ENCODE measurements at places on chromosomes 6 and 20.

GRCh38 chr6:81561731-81562130 lies 190.8 kb downstream of the TENT5A start:
- no peak for DNase-seq

DNA sequence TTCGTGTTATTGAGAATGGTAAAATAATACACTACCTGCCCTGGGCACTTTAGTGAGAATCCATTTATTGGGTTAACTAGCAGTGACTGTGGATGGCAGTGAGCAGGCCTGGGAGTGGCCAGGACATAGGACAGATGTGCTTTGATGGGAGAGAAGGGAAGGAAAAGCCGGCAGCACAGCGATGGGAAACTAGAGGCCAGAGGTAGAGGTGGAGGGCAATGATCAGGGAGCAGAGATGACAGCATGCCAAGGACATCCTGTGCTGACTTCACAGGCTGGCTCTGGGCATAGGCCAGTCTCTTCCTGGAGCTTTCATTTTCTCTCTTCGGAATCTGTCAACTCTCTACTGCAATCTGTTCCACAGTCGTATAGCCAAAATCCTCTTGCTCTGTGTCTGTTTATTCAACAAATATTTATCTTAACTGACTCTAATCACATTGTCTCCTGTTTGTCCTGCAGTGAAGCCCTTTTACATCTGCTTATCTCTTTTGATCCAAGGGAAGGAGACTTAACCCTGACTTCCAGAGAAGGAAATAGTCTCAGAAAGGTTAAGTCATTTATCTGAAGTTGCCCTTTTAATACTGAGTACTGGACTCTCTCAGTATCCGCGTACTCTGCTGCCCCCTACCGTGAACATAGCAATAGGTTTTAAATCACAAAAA lies 18.4 kb upstream of the MMP24 start:
- DNase-seq: peak; percentile 85

DNA sequence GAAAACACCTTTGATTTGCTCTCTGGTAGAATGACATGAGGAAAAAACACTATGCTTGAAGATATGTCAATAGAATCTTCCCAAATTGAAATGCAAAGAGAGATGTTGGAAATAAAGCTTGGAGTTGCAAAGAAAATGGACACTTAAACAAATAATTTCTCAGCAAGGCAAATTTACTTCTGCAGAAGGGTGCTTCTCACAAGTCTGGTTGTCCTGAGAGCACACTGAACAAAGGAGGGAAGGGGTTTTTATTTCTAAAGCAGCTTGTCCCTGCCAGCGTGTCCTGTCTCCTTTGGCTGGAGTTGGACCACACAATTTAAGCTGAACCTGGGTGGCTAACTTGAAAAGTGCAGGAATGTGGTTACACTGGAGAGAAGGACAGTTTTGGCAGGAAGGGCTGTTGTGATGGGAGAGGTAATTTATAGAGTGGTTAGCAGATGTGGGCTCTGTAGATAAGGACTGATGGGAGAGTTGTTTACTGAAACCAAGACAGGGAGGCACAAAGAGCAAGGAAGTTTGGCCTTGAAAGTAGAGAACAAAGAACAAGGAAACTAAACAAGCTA lies 454.6 kb upstream of the EYS start:
- DNase-seq: no peak

GRCh38 chr20:47319517-47320252 lies 36.8 kb downstream of the ZMYND8 start:
- no peak for DNase-seq

- no peak for DNase-seq
Observed at GRCh38 chr6:44549516-44549915, 162.0 kb downstream of the CDC5L start.

DNA sequence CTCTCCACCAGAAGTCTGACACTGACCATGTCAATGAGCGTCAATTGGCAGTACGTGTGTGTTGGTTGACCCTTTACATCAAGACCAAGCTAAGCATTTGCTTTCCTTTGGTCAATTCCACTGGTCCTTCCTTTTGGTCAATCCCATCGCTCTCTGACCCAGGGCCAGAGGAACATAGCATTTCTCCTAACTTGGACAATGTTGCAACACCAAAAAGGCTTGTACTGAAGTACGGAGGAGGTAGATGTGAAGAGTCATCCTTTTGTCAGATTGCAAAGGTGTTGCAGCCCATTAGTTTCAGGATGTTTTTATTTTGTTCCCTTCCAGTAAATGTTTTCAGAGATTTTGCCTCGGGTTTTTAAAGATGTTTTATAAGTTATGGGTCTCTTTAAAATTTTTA lies 24.6 kb downstream of the EDN1 start:
- DNase-seq: no peak

DNA sequence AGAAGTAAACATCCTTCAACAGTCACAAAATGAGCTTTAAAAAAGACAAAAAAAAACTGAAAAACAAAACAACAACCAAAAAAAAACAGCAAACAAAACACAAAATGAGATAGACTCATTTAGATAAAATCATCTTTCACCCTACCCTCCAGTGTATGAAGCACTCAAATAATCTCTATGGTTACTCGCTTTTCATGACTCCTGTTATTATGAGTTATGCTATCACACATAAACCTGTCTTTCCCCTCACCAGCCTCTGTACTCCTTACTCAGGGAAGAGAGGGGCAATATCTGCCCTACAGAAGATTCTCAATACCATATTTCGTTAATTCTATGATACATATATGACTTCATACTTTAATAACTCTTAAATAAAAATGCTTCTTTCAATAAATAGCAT lies 158.2 kb downstream of the TPBG start:
- DNase-seq: no peak

DNA sequence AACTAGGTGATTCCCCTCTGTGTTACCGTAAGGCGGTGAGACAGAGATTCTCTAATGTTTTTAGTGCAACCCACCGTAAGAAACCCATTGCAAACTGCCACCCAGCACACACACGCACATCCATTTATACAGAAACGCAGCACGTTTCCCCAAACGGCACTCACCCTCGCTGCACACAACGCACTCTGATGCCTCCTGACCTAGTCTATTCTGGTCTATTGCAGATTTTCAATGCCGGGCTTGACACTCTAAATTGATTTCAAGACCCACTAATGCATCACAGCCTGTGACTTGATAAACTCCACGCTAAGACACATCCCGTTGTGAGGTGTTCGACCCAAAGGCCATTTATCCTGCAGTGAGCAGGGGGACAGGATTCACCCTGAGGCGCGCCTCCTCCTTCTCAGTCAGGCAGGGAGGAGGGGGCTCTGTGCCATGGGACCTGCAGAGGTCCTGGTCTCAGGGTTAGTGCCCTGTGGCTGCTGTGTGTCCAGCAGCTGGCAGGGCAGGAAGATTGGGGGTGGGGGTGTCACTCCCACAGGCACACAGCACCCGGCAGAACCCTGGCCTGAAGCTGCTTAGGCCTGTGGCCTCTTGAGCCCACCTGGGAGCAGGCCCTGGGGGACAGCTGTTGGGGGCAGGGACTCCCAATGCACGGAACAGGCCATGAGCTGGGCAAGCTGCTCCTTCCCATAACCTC lies 335.6 kb downstream of the PREX1 start:
- no peak for DNase-seq

DNA sequence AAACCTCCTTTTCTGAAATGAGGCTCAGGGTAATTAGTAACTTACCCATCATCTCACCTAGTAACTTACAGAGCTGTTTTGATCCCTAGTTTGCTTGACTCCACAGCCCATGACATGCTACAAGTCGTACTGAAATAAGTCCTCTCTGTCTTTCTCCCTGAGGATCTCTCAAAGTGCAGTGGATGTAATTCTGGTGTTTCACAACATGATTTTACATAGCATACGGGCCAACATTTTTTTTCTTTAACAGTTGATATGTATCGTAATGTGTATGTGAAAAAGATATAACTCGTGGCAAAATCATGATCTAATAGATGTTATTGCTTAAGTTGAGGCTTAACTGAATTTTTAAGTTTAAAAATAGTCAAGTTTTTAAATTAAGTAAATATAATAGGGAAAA lies 45.0 kb downstream of the TSHZ2 start:
- no peak for DNase-seq

- DNase-seq: peak; percentile 92
Observed at GRCh38 chr6:26175428-26176181, 88.4 kb downstream of the HFE start.

GRCh38 chr6:31728767-31729514 lies at the start of gene DDAH2:
Gene DDAH2, minus strand, starts transcription at chr6:31729299. Its CDS starts 138 bp downstream, at chr6:31729161.
- no peak for DNase-seq

DNA sequence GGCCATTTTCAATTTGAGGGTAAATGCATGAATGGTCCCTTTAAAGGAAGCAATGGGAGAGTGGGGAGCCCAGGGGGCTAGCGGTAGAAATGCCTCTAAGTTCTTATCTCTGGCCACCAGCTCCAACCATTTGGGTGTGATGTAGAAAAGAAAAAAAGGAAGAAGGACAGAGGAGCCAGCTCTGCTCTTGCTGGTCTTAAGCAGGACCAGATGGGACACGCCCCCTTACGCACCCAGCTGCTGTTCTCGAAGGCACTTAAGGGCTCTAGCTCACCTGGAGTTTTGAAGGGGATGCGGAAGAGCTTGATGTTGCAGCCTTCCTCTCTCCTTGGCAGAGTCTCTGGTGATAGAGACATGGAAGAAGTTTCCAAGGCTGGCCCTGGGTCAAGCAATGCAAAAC lies 59.5 kb upstream of the RNF144B start:
- no peak for DNase-seq

- DNase-seq: no peak
Observed at GRCh38 chr20:39880890-39881289, 808.1 kb downstream of the MAFB start.

DNA sequence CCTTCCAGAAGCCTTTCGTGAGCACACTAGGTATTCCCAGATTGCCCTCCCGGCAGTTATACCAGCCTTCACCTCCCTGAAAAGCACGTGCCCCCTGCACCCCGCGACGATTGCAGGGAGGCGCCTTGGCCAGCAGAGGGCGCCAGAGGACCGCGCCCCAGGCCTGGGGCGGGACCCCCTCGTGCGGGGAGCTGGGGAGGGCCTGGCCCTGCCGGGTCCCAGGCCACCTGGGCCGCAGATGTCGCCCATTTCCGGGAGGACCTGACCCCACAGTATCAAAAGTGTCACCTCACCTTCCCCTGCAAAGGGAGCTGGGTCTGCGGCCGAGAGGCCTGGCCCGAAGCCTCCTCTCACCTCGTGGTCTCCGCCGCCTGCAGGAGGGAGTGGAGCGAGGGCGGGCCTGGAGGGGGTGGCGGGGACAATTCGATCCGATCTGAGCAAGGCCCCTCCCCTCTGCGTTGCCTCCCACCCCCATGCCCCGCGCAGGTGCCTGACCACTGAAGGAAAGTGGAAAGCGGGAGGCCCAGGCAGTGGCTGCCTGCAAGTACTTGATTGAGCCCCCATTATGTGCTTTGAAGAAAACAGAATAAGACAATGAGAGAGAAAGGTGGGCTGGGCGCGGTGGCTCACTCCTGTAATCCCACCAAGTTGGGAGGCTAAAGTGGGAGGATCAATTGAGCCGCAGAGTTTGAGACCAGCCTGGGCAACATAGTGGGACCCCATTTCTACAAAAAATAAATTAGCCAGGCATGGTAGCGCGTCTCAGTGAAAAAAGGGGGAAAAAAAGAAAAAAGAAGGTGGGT lies 3.5 kb upstream of the SNAI1 start:
- DNase-seq: peak; percentile 72

GRCh38 chr20:25021336-25021735 lies 28.8 kb upstream of the APMAP start:
- no peak for DNase-seq

DNA sequence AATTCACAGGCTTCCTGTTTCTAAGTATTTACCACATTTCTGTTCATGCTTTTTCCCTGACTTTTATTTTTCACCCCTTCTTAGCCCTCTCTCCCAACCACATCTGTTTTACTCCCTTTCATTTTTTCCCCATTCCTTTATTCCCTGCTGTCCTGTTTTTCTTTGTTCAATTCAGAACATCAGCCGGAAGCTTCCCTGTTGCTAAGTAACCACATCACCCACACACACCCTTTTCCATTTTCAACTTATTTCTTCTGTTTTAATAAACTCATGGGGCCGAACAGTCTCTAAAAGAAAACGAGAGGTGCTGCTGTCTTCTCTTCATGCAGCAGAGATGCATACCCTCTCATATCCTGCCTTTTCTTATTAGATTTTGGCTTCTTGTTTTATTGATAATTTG lies 53.5 kb upstream of the CEP85L start:
- no peak for DNase-seq

DNA sequence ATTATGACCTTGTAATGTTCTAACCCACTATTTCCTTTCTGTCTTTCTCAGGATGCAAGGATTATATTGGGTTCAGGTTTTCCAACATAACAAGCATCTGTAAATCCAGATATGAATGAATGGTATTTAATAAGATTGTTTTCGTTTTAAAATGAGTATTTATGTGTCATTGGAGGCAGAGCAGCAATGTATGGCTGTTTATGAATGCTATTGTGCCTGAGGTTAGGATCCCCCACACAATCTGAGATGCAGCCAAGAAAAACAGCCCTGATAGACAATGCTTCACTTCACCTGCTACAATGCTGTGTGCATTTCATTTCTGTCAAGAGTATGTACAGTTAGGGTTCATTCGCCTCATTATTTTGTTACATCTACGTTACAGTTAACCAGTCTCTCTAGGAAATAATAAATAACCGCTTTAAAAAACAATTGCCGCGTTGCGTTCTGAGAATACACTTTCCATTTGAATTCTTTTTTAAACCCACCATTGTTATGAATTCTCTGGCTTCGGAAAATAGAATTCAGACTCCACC lies 19.6 kb downstream of the TFAP2A start:
- DNase-seq: no peak

GRCh38 chr20:22680031-22680740 lies 95.8 kb upstream of the FOXA2 start:
- no peak for DNase-seq

DNA sequence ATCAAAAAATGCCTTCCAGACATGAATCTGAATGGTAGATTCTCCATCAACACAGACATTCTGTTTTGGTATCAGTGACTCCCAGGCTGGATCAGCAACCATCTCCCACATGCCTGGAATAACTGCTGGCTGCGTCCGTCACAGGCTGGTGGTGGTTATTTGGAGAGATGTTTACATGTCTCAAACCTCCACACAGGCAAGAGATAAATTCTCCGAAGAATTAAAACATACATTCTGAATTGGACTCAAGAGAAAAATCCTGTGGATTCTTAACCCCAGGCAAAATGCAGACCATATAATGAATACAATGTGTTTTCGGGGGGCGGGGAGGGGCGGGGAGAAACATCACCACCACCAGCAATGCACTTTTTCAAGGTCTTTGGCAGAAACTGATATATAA lies 108.2 kb downstream of the THBS2 start:
- DNase-seq: no peak

DNA sequence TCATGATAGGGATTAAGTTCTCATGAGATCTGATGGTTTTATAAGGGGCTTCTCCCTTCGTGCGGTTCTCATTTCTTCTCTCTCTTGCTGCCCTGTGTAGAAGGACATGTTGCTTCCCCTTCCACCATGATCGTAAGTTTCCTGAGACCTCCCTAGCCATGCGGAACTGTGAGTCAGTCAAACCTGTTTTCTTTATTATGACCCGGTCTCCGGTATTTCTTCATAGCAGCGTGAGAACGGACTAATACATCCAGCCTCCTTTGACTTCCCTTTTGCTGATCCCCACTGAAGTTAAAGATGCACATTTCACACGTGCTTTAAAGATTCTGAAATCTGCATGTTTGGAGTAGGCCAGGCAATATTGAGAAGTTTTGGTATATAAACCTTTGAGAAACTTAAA lies 543.1 kb downstream of the PRKN start:
- no peak for DNase-seq

GRCh38 chr6:87667032-87667431 lies 35.0 kb downstream of the AKIRIN2 start:
- DNase-seq: no peak

GRCh38 chr6:33732385-33732784 lies 14.3 kb downstream of the IP6K3 start:
- no peak for DNase-seq

- DNase-seq: no peak
Observed at GRCh38 chr20:20455926-20456325, 88.0 kb downstream of the INSM1 start.
